H7 (cell line): ENCODE measurements at places on chromosomes 3 and 15. TPM values are rescaled to one million over a fixed set of nuclear protein-coding genes. Genes with fewer than 3 reads are reported as not detected.

DNA sequence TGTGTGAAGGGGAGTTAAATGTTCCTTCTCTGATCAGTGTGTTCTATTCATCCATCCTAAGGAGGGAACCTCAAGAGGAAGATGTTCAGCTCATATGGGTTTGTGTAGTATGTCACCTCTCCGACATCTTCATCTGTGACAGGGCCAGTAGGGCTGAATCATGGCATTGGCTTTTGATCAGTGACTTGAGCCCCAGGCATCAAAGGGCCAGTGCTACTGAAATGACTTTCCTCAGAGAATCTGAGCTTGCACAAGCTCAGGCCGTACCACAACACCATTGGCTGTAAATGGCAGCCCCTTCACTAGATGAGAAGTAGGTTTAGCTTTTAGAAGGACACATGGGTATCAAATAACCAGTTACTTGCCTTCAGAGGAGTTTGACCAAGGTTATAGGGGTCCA is 183.2 kb upstream of the NR2E3 start:
- DNase-seq: no peak

GRCh38 chr3:162601101-162601670 is 1104.6 kb downstream of the OTOL1 start:
- DNase-seq: no peak

- DNase-seq: no peak
Measured at GRCh38 chr3:195083659-195084058, 187.3 kb downstream of the XXYLT1 start.

- no peak for DNase-seq
Measured at GRCh38 chr3:50708620-50709019, 33.9 kb downstream of the DOCK3 start.

DNA sequence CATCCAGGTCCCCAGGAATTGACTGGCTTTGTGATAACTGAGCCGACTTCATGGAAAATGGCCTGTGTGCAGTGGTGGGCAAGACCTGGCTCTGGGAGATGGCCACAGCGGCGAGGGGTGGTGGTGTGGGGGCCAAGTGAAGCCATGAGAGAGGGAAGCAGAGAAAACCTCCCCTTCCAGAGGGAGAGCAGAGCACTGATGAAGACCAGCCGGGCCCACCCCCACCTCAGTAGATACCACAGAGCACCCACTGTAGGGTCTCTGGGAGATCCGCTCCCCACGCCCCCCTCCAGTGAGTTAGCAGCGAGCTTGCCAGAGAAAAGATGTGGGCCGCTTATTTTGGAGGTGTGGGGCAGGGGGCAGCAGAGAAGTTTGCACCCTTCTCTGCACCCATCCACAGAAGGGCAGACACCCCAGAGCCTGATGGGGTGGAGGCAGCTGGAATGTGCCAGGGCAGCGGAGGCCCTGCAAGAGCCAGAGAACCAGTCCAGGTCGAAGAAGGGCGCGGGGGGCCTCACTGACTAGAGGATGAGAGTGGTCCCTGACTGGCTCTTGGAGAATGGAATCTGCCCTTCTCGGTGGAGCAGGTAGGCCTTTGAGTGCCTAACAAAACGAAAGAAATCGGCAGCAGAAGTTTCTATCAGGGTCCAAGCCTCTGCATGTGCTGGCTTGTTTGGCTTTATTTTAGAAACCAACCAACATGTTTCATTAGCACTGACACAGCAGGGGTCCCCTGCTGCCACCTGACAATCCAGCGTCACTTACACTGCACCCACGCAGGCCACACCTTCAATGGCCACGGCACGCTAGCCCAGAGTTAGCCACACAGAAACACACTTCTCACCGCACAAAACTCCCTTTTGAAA is 28.3 kb downstream of the MELTF start:
- peak; percentile 61 for DNase-seq

DNA sequence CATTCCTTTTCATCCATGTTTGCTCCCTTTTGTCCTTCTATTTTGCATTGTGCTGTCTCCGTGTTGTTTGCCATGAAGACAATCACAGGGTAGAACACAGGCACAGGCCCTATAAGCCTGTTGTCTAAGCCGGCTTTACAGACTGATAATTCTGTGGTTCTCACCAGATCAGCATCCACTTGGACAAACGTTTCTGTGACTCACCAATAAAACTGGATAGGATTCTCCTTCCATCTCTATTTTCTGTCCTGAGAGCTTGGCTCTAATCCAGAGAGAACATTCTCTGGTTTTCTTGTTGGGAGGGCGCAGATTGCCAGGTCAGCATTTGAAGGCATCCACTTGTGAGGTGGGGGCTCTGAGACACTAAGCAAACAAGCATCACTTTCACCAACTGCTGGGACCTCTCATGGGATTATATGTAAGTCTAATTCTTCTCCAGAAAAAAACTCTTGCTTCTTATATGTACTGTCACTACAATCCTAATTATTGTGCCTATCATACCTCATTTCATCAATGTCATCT is 101.6 kb downstream of the ERC2 start:
- DNase-seq: no peak

GRCh38 chr3:148845756-148846395 is 18.3 kb downstream of the CPB1 start:
- no peak for DNase-seq

DNA sequence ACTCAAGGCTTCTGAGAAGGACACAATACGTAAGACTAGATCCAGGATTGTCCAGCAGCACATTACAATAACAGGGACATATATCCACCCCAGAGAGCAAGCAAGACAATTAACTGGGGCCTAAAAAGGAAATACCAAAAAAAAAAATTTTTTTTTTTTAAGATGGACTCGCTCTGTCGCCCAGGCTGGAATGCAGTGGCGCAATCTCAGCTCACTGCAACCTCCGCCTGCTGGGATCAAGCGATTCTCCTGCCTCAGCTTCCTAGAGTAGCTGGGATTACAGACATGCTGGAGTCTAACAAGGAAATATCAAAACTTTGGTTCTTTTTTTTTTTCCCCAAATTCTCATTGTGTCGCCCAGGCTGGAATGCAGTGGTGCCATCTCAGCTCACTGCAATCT is 28.8 kb upstream of the IMPDH2 start:
- DNase-seq: no peak

DNA sequence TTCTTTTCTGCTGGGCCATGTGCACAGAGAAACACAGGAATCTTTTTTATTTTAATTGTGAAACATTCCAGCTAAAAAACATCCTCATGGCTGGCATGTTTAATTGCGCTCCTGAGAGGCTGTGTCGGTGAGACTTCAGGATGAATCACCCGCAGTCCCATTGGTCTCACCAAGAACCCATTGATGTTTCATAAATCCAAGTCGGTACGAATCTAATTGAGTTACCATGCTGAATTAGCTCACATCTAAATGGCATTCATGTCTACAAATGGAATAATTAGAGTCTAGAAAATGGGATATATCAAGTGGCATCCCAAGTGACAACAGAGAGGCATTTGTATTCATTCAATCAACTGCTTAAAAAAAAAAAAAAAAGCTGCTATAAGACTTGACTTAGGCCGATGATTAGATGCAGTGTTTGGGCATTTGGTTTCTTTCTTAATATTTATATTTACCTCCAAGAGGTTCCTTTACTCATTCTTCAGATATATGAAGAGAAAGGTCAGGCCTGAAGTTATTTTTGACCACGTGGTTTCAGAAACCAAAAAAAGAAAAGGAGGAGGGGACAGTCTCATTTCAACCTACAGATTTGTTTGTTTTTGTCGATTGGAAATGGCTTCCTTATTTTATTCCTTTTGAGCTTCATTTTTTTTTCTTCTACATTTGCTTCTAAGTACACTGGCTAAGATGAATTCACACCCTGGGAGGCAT is 79.1 kb upstream of the FOXB1 start:
- no peak for DNase-seq

- no peak for DNase-seq
Measured at GRCh38 chr3:25973122-25973521, 183.2 kb downstream of the OXSM start.

GRCh38 chr3:172238188-172238587 is 198.8 kb downstream of the FNDC3B start:
- DNase-seq: no peak

DNA sequence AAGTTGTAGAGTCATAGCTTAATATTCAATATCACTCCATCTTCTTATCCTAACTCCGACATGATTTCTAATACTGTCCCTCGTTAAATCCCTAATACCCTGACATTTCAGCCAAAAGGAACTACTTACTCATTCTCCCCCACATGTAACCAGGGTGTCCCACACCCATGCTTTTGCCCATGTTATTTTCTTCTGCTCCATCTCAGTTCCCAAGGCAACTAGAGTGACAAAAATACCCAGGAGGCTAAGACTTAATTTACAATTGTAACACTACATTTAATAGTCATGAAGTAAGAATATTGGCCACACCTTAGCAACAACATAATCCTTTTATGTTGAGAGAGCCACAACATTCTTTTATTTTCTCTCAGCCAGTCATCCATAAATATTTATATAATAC is 248.5 kb upstream of the TGFBR2 start:
- DNase-seq: no peak

DNA sequence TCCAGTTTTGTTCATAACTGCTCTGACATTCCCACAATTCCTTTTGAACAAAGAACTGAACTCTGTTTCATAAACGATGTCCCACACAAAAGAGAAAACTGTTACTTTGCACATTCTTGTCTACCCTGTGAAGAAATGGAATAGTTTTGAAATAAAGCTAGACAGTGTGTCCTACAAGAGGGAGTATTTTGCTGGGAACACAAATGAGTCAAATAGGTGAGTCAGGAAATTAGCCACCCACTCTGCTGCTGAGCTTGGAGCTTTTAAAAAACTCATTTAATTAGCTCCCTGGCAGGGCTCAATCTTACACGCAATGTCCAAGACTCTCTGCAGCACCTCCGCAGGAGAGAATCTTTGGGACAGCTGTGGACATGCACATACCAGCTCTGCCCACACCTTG is 193.4 kb downstream of the SLC9A9 start:
- no peak for DNase-seq

GRCh38 chr3:183073839-183074238 is 25.5 kb downstream of the MCCC1 start:
- no peak for DNase-seq

GRCh38 chr15:22903427-22903826 is 65.0 kb downstream of the NIPA2 start:
- DNase-seq: peak; percentile 37

GRCh38 chr15:86267892-86268291 is 188.2 kb downstream of the AGBL1 start:
- DNase-seq: no peak

DNA sequence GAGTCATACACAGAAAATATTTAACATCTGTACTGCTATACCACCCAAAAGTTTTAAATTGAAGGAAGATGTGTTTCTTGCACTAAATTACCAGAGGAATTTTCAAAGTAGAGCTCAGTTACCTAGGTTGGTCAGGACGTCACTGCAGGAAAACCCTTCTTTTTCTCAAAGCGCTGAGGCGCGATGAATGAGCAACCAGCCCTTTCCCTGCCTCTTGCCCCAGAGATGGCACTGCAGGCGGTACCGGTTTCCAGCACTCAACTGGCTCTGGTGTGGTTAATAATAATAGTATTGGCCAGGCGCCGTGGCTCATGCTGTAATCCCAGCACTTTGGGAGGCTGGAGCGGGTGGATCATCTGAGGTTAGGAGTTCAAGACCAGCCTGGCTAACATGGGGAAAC is 49.3 kb downstream of the HES1 start:
- DNase-seq: no peak

DNA sequence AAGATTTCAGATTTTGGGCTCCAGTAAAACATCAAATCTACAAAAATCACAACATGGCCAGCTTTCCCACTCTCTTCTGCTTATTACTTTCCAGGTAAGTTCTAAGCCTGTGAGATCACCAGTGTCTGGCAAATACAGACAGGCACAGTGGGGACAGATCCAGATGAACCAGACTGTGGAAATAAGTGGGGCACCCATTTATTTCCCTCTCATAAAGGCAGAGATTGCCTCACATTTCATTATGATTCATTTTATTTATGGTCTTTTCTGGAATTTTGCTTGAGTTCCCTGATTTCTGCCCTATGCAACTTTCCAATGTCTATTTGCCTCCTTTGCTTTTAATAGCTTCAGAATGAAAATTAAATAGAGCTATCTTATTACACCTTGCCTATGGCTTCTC is 66.8 kb downstream of the GREM1 start:
- no peak for DNase-seq

- peak; percentile 61 for DNase-seq
Measured at GRCh38 chr15:79117442-79118204, 27.0 kb upstream of the RASGRF1 start.

DNA sequence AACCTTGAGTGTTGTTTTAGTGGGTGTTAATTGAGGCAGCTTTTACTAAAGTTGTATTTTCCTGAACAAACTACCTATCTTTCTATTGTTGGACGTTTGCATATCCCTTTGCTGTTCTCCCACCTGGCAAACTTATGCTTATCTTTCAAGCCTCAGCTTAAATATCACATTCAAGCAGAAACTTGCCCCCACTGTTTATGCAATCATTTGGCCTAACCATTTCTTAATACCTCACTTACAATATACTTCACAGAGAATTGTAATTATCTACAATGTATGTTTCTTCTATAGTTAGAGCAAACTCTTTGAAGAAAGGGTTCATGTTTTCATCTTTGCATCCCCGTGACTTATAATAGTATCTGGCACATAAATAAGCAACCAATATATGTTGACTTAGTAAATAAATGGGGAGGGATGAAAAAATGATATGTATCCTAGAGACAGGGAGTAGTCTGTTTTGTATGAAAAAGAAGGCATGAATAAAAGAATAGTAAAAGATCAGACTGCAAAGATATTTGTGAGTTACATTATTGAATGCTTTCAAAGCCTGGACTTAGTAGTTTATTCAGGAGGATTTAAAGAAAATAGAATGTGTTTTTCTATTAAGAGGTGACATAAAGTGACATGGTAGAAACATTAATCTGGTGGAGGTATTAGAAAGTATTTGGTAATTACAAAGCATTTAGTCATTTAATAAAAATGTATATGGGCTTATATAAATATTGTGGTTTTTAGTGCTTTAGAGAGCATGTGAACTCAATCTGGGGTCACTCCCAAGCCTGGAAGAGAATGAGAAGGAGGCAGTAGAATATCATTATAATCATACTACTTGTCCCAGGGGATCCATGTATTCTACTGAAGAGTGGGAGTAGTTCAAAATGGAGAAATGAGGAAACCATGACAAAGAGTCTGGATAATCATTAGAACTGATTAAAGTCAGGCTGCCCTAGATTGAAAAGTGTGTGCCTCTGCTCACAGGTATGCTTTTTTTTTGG is 60.0 kb upstream of the DCBLD2 start:
- no peak for DNase-seq

Gene SNTN
- total RNA-seq: not detected in 2 replicates

Gene ERICH6
- 0.17 TPM in 1 of 2 replicates, not detected in the other for total RNA-seq

Gene TRIM42
- not detected in 2 replicates for total RNA-seq

Gene MAGI1
- total RNA-seq: 26.4 and 34.8 TPM in 2 replicates

Gene HEXA
- total RNA-seq: 52.5 and 54.2 TPM in 2 replicates

Gene TAGLN3
- total RNA-seq: 3.5 and 4.5 TPM in 2 replicates

Gene AMT
- total RNA-seq: 48.1 and 60.4 TPM in 2 replicates

Gene C3orf20
- 0.04 and 0.07 TPM in 2 replicates for total RNA-seq
